ENCODE measurements at places on chromosomes 12 and 14.

DNA sequence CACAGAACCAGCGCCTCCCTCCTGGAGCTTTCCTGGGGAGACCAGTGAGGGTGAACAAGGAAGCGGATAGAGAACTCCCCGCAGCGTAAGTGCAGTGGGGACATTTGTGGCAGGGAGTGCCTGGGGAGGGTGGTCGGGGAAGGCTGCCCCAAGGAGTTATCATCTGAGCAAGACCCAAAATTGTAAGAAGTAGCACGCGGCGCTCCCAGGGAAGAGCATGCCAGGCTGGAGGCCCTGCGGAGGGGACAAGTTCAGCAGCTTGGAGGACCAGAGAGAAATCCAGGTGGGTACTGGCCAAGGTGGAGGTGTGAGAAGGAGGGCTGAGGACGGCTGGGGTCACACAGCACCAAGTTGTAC lies 46.2 kb upstream of the RIMBP2 start:
- no peak for DNase-seq

DNA sequence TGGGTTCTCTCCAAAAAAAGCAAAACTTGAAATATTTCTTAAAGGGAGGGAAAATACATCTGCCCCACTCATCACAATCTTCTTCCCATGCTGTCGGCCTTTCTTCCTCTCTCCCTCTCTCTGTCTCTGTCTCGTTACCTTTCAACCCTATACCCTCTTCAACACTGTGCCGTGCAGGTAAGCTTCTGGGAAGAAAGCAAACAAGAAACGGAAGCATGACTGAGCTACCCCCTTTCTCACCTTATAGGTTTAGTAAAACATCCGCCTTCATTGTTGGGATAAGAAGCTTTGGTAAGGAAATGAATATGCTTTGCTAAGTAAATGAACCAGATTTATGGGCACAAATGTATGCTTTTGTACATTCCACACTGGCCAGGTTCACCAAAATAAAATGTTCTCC lies 63.0 kb downstream of the TMEM30B start:
- DNase-seq = no peak

DNA sequence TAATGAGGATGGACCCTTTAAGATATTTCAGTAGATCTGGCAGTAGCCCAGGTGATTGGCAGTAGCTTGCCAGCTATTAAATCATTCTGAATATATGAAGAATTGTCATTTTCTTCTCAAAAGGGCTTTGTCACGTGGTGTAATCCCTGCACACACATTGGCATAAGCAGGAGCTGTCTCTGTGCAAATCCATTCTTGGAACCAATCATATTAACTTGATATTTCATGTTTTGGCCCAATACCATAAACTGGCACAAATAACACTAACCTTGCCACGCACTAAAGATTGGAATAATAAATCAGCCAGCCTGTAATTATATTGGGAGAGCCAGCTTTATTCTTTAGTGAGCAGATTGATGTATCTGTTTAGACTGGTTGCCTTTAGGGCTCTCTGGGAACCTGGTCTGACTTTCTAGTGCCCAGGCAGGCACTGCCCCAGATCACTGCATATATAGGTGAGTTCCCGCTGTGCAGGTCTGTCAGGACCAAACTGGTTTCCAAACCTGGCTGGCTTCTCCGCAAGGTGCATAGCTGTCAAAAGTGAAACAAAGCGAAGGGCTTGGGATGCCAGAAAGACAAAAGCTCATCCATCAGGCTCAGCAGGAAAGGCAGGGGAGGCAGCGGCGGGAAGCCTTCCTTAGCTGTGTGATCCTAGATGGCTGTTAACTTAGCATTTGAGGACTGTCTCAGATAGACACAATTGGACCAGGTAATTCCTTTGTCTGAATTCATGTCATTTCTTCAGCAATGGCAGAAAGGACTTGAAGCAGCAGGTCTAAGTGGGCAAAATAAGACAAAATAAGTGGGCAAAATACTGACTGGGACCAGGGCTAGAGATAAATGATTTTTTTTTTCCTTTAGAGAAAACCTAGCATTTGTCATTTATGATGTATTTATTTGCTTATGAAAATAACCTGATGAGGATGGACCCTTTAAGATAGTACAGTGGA lies 128.8 kb upstream of the DYRK2 start:
- DNase-seq = no peak

GRCh38 chr12:53739214-53740129 lies 12.2 kb upstream of the CALCOCO1 start:
- DNase-seq = no peak

DNA sequence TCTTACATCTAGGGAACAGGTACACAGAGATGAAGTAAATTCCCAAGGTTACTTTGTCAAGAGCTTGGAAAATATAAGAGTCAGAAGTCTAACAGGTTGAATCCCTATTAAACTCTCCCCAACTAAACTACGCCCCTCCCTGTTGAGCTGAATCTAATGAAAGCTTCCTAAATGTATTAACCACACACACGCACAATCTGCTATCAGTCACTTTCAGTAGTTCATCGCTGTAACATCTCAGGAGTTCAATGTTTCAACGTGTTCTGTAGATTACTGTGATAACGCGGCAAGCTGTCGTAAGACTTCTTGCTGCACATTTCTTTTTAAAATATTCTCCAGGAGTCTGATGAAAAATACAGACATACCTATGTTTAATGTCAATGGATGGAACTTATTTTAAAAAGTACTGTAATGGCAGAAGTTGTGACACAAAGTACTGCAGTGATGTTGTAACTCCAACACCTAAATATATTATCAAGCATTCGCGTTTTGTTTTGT lies 612 bp upstream of the SLC25A3 start:
- no peak for DNase-seq

DNA sequence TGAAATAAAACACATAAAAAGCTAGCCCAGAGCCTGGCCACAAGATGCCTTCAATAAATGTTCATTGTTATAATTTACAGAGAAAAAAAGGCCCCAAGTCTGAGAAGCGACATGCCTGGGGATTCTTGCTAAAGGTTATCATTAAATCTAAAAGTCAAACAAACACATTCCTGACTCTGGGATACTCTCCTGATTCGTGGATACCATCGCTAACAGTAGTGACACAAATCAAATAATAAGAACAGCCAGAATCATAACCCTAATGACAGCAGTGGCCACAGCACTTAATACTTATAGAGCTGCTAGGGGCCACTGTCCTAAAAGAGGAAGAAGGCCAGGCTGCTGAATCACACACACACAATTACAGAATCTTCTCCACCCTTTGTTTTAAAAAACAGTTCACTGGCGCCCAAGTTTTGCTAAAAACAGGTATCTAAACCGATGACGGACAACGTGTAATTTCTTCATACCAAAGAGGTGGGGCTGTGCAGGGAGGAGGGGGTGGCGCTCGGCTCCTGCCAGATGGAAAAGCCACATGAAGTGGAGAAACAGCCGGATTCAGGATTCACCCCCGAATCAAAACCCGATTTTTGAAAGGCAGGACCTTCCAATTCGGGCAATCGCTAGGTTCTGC lies 1.2 kb downstream of the CLIP1 start:
- peak; percentile 56 for DNase-seq

All from psoas muscle (tissue), 8 donors.